ENCODE measurements at places on chromosomes 16 and 17.

- no peak for DNase-seq
These were observed 4.8 kb downstream of the CA5A start for GRCh38 chr16:87931504-87931903.

DNA sequence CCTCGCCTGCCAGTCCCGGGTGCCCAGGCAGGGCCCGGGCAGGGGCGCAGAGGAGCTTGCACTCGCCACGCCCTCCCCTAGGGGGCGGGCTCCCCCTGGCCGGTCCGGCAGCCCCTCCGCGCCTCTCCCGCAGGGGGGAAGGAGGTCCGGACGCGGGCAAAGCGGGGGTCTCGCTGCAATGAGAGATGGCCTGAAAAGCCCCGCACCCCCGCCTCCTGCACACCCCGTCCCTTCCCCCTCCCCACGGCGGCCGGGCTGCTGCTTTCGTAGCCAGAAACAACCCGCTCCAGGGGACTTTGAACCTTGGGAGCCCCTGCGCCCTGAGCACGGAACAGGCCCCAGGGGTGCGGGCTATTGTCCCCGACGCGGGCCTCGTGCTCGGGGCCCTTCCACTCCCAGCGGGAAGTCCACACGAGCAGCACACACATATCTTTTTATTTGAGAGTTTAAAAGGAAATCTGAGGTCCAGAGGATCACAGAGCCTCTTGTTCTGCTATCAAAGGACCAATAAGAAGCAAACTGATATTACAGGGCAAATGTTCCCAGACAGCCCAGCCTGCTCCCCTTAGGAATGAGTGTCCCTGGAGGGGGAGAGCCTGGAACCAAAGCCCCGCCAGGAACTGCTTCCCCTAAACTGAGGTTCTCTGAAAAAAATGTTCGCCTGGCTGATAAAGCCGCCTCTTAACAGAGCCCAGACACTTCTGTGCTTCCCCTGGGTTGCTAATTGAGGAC is 5.8 kb upstream of the CBX4 start:
- DNase-seq, result peak; percentile 86

DNA sequence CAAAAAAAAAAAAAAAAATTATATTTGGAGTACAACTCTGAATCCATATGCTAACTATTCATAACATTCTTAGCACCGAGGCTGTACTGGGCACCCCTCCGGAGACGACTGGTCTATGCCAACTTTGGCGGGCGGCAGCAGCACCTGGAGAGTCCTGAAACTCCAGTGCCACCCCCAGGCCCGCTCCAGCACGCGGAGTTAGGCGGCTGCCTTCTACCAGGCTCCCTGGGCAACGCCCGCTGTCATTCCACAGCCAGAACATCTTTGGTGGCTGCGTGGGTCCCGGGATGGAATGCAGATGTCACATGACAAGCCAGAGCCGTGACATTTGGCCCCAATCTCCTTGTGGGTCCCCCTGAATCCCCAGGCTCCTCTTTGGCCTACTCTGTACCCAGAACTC is 6.2 kb downstream of the TIMP2 start:
- no peak for DNase-seq

DNA sequence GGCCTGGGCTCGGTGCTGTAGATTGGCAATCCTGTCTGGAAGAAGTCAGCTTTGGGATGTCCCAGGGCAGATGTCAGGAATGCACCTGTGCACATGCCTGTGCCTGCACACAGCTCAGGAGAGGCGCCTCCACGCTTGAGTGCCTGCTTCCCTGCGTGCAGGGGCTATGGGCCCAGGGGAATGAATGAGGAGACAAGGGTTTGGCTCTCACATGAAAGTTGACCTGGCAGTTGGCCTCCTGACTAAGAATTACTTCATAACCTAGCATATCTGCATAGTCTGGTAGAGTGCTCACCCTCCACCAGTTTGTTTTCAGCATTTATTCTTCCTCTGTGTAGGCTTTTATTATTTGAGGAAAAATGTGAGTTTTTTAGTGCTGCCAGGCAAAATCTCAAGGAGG is 50.0 kb downstream of the PLD6 start:
- DNase-seq, result no peak

DNA sequence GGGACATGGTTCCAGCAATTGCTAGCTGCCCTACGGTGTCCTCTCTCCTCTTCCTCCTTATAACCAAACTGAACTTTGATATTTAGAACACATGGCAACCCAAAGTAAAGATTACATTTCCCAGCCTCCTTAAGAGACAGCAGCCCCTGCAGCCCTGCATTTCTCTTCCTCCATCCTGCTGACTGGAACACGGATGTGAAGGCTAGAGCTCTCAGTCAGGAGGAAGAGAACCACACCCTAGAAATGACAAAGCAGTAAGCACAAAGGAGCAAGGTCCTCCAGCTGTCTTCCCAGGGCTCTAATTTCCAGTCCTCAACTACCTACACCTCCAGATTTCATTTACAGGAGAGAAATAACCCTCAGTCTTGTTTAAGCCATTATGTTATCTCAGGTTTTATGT is 10.9 kb downstream of the DYNC1LI2 start:
- DNase-seq, result no peak

GRCh38 chr16:2331931-2332267 is 8.6 kb downstream of the ABCA3 start:
- DNase-seq, result no peak

DNA sequence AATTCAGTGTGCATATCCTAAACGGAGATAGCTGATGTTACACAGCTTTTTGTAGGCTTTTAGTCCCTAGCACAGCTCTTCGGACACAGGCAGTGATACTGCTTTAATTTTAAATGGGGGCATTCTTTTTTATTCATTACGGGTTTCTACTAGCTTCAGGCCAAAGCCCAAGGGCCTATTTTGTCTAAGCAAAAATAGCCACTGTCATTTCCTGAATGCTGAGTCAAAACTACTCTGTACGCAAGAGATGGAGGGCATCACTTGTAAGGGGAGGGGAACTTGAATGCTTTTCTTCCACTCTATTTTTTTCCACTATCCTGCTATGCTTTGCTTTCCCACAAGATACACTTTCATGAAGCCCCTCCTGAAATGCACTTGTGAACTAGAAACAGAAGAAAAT is 360.7 kb downstream of the PMP22 start:
- DNase-seq, result no peak

DNA sequence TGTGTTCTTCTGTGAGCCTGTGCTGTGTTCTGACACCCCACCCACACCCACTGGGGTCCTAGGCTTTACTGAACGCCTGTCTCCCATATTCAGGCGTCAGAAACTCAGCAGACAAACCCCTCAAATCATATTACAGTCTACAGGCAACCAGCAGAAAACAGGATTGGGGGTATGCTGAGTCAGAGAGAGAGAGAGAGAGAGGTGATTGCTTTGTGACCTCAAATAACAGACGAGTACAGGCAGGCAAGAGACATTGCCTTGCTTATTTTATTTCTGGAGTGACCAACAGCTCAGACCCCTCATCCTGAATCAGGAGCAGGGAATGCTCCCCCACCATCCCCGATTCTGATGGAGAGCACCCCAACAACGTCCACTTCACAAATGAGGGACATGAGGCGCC is 473.9 kb downstream of the PMP22 start:
- no peak for DNase-seq

GRCh38 chr16:9124908-9125584 is 33.6 kb downstream of the HAPSTR1 start:
- no peak for DNase-seq

GRCh38 chr16:64409783-64410210 is 712.1 kb downstream of the CDH11 start:
- DNase-seq, result no peak

DNA sequence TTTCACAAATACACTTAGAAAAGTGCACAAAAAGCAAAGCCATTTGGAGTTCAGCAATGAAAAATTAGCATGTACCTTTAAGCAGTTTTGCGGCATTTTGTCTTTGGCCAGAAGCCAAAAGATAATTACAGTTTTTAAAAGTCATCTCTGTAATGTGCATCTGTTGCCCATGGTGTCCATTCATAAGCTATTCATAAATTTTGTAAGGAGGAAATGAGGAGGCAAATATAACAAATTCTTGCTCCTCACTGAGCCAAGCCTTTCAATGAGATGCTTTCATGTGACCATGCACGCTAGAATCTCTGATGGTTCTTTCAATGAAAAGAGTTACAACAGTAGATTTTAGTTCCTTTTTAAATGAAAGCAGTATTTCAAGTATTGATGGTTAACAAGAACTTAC is 247.1 kb upstream of the MON1B start:
- no peak for DNase-seq

GRCh38 chr17:43399839-43400328 is 1.1 kb downstream of the ARL4D start:
- no peak for DNase-seq

- DNase-seq, result no peak
These were observed 34.1 kb downstream of the TK2 start for GRCh38 chr16:66515596-66516508.

GRCh38 chr16:81715358-81716196 is 63.5 kb upstream of the PLCG2 start:
- DNase-seq, result no peak

GRCh38 chr16:1494129-1494640 is 1.0 kb downstream of the TELO2 start:
- DNase-seq, result no peak

DNA sequence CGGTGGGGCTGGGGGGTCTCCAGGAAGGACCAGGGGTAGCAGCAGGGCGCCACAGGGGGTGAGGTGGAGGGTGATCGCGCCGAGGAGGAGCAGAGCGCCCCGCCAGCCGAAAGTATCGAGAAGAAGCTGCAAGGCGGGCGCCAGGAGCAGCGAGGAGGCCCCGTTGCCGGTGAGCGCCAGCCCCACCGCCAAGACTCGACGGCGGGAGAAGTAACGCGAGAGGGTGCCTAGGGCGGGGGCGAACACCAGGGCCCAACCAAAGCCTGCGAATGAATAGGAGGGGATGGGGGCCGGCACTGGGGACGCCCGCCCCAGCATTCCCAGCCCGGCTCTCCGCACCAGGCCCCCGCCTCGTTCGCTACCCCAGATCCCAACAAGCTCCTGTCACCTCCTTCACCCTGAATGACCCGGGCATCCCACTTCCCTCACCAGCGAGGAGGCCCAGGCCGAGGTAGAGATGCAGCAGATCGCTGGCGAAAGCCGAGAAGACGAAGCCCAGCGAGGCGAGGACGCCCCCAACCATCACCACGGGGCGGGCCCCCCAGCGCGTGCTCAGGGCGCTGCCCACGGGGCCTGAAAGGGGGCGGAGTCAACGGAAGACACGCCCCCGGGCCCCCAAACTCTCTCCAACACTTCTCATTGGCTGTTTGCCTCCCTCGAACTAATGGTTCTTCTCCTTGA is 1.3 kb downstream of the SLC16A11 start:
- DNase-seq, result no peak

GRCh38 chr17:28478712-28479615 is 5.5 kb downstream of the SLC13A2 start:
- DNase-seq, result no peak

DNA sequence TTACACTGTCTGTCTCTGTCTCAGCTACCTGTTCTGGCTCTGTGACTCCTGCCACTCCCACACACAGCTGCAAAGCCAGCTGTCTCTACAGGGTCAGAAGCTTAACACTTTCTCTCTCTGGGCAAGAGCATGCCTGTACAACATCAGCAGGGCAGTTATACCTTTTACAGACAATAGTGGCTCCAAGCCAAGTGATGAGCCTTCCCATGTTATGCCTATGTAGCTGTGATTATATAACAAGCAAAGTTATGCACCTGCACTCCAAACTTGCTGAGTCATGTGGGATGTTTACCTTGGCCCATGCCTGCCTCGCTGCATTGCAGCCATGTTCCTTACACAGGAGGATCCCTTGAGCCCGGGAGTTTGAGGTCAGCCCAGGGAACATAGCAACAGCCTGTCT is 31.8 kb upstream of the APPBP2 start:
- no peak for DNase-seq

DNA sequence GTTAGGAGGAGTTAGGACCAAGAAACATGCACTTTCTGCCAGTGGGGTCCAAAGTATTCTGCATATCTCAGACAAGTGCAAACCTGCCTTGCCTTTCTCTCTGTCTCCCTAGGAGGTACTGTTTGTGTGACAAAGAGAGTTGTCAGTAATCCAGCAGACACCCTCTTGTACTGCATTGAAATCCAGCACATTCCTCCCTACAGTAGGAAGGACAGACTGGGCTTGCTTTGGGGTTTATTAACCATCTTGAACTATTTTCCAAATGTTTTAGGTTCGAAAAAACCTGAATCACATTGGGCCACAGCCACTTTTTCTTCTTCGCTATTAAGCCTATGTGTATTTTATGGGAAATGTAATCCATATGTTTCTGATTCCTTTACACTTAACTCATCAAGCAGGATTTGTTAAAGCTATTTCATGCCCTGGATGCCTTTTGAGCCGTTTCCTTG is 204.2 kb upstream of the KCNJ16 start:
- no peak for DNase-seq
